ENCODE measurements at places on chromosomes 3 and 15.

- DNase-seq, result no peak
These were observed 12.9 kb upstream of the MUSTN1 start for GRCh38 chr3:52847726-52848125.

- no peak for DNase-seq
These were observed 117.9 kb upstream of the UBE2E2 start for GRCh38 chr3:23085261-23085660.

- no peak for DNase-seq
These were observed 142.8 kb upstream of the TSC22D2 start for GRCh38 chr3:150265305-150265704.

- DNase-seq, result peak; percentile 36
These were observed at the start of gene SPTSSB for GRCh38 chr3:161371441-161372320. TSS of gene SPTSSB (minus strand) at chr3:161371517. CDS start at chr3:161346323, 25,194 bp downstream.

DNA sequence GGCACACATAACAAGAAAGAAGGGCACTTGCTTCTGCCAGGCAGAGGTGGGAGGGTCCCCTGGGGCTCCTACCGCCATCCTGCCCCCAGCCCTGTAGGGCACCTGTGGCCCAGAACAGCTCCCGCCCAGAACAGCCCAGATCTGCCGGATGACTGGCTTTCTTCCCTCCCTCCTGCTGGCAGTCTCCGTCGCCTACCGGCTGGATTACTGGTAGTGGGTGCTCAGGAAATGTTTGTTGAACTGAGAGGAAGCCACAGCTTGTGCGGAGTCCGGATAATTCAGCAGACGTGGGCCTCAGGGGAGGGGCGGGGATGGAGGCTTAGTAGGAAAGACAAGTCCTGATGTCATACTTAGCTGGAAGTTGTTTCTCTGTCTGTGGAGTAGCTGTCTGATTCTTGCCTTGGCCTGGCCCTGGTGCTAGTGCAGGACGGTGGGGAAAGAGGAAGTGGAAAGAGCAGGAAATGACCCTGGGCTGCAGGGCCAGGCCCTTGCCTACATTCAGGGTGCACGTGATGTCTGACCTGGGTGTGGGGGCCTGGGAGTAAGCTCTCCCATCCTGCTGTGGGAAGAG, 6.7 kb downstream of the CCDC9B start:
- no peak for DNase-seq

GRCh38 chr3:171556148-171556547, 95.9 kb upstream of the TNIK start:
- DNase-seq, result no peak

DNA sequence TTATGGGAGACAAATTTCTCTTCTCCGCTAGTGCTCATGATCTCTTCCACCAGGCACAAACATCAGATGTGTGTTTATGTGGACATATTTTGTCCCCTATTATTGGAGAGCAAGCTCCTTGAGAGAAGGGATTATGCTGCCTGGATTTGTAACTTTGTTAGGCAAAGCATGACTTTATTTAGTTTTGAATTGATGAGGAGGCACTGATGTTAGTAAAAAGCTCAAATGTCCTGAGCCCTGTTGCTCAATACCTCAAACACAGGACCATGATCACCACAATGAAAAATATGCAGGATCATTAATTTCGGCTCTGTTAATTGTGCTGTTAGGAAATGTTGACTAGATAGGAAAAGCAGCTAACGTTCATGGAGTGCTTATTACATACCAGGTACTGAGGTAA, 29.1 kb downstream of the SCG5 start:
- no peak for DNase-seq

DNA sequence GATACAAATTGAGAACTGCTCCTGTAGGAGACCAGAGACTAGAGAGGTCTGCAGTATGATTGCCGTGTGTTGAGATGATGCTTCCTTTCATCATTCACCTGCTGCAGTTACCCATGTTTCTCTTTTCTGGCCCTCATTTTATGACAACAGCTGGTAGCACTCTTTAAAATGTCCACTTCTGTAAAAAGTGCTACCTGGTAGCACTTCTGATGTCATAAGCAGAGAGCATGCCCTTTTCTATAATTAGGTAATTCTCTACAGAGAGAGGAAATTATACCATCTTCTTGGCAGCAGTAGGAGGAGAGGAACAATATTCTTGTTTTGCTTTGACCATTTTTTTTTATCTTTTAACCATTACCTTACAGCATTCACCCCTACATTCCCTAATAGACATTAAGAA, 123.8 kb downstream of the PPM1L start:
- DNase-seq, result no peak

DNA sequence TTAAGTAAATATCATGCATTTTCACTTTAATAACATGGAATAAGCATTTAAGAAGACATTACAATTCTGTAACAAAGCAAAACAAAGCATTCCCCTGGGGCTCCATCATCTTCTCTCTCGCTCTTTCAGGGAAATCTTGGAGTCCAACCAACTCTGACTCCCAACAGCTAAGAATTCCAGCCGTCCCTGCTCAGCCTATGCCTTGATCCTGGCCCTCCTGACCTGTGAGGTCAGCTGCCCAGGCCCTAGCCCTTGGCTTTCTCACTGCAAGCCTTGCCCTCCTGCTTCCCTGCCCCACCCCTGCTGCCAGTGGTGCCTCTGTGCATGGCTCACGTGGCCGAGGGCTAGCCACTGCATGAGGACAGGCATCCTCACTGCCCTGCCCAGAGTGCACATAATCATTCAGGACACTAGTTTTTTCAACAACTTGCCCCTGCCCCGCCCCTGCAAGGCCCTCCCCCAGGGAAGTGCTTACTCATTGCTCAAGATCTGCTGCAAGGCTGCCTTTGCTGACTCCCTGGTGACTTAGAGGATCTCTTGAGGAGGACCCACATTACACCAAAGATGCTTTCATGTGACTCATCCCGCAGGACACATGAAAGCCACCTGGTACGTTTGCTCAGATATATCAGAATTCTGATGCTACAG, 37.6 kb downstream of the MTMR10 start:
- DNase-seq, result no peak

DNA sequence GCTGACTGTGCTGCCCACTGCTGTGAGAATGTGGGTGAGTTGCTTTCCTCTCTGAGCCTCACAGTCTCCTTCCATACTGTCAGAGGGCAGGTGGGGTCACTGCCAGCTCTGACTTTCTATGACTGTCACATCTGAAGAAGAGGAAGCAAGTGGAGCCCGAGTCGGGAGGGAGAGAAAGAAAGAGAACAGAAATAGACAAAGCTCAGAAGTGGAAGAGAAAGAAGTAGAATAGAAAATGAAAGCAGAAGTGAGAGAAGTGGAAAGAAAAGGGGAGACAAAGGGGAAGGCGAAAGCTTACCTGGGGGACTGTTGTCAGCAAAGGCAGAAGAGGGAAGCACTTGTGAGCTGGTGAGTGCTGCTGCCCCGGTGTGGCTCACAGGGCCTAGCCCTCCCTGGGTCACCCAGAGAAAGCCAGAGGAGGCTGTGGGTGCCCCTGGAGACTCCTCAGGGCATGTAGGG, 57.9 kb downstream of the EPHB1 start:
- no peak for DNase-seq

DNA sequence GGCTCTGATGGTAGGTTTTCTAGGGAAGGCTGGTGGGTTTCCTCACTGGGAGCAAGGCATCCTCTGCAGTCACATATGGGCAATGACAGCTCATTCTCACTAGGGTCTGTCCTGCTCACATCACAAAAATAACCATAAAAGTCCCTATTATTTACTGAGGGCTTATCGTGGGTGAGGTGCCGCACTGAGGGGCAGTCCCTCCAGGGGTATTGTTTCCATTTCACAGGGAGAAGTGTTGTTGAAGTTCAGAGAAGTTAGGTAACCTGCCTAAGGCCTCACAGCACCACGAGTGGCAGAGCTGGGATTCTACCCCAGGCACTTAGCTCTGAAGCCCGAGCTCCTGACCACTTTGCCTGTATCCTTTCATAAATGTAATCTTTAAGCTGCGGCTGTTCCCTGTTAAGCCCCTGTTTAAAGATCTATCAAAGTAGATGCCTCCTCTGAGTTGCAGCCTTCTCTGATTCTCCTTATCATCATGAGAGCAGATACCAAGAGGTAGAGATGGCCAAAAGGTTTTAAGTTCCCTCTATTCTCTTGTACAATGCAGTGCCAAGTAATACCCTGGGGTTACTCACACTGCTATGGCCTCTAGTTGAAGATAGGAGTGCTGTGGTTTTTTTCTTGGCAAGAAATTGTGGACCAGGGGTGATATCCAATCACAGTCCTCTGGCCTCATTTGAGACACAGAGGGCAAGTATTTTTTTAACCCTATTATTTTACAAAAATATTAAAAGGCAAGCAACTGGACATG, 107.0 kb downstream of the RPLP1 start:
- no peak for DNase-seq

DNA sequence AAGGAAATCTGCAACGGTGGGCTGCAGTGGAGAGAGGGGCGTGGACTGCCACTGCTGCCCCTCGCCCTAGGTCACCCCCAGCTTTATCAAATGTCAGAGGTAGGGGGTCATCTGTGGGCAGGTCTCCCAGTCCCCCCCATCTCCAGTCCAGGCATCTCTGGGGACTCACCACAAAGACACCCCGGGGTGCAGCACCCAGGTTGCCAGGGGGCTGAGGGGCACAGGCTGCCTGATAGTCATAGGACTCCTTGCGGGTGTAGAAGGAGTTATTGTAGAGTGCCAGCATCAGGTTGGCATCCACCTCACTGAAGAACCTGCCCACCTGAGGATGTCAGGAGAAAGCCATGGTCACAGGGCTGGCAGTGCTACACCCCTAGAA, 6.5 kb upstream of the TMEM115 start:
- no peak for DNase-seq

DNA sequence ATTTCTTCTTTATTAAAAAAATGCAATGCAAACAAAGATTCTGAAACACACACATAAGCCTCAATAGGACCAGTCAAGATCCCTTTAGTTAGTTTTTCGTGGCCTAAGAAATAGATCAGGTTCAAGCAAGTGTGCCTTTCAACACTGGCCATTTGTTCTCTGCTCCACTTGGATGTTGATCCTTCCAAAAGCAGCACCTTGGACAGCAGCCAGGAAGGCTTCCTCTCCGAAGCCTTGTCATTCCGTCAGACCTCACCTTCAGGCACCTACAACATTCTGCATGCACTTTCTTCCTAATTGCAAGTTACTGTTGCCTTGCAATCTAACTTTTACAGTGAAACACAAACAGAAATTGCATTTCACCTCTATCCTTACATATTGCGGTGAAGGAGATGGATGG, 155.9 kb upstream of the FEZF2 start:
- DNase-seq, result no peak

DNA sequence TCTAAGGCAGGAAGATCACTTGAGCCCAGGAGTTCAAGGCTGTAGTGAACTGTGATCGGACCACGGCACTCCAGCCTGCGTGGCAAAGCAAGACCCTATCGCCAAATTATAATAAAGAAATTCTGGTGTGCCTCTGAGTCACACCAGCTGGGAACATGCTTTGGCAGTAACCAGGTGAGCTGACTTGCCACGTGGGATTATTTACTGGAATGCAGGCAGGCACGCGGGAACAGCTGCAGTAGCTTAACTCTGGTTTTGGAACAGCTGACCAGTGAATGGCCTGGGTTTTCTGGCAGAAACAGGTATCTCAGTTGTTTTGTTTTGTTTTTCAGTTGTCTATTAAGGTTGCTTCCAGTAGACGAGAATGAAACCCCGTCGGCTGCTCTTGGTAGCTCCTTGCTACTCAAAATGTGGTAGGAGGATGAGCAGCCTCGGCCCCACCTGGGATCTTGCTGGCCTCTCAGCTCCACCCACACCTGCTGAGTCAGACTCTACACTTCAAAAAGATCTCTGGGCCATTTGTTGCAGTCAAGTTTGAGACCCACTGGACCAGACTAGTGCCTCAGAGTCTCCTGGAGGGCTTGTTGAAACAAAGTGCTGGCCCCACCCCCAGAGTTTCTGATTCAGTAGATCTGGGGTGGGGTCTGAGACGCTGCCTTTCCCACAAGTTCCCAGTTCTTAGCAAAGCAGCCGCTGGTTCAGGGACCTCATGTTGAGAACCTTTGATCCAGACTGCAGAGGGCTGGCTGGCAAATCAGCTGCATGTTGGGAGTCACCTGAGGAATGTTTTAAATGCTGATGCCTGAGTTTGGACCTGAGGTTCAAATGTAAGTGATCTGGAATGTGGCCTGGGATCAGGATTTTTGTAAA, 26.6 kb downstream of the IDH2 start:
- no peak for DNase-seq

DNA sequence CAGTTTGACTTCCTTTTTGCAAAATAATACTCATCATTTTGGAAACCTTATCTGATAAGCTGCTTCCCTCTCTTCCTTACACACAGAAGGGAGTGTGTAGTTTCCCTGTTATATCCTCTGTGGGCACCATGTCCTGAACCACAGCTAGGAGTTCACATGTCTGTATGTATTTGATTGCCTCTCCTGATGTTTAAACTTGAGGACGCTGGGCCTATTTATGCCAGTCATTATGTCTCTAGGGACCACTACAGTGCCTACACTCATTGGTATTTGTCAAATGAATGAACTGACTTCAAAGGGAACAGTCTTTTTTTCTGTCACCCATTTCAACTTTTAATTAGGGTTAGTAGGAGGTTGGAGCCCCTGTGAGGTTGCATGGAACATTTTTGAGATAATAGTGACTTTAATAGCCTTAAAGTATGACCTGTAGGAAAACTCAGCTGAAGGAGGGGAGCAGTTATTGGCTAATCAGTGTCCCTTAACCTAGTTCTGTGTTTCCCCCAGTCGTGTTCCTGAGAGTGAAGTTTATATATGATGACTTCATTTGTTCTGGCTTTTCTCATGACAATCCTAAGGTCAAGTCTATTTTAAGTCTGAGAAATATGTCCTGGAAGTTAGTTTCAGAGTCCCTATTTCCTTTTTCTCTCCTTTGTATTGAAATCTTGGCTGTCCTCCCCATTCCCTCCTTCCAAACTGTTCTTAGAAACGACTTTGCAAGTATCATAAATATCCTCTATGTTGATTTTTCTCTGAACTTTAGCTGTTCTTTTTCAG, 28.9 kb downstream of the PDE8A start:
- DNase-seq, result no peak

DNA sequence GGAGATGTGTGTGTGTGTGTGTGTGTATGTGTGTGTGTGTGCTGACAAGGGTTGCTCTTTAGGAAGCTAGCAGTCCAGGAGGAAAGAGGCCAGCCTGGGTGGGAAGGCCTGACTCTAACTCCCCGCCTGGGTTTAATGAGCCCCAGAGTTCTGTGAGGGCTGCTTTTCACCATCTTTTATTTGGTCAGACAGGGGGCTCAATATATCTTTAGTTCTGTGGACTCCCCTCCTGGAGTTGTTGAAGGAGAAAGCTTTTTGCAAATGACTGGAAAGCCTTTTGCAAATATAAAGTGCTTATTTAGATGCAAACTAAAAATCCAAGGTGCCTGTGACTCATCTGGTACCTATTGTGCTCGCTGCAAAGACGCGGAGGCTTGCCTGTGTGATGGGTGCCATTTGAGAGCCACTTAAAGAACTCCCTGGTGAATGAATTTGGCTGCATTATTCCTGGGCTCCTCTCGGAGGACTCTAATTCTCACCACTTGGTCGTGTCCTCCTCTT, 24.5 kb downstream of the DRD3 start:
- no peak for DNase-seq

GRCh38 chr15:57445872-57446271, 69.6 kb downstream of the CGNL1 start:
- no peak for DNase-seq

GRCh38 chr15:99982662-99983061, 249.4 kb upstream of the LYSMD4 start:
- DNase-seq, result no peak
